ENCODE measurements at places on chromosomes 7 and 10.

DNA sequence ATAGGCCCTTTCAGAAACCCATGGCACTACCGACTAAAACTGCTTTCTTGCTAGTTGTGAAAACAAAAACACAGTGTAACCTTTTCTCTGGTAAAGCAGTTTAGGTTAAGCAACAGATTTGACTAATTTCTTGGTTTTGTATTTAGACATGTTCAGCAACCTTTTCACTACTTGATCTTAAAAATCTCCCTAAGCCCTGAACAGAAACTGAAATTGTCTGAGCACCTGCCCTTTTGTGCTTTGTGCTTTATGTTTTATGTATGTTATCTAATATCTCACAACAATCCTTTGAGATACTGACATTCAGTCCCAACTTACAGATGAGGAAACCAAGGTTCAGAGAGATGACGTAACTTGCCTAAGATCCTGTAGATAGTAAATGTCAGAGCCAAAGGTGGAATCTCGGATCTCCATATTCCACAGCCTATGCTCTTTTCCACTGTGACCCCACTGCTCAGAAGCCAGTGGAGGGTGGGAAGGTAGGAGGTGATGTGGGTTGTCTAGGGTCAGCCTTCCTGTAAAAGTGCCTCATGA lies 146.6 kb downstream of the LCOR start:
- no peak for DNase-seq

GRCh38 chr10:131424836-131425491 lies 113.4 kb upstream of the TCERG1L start:
- DNase-seq, result no peak

DNA sequence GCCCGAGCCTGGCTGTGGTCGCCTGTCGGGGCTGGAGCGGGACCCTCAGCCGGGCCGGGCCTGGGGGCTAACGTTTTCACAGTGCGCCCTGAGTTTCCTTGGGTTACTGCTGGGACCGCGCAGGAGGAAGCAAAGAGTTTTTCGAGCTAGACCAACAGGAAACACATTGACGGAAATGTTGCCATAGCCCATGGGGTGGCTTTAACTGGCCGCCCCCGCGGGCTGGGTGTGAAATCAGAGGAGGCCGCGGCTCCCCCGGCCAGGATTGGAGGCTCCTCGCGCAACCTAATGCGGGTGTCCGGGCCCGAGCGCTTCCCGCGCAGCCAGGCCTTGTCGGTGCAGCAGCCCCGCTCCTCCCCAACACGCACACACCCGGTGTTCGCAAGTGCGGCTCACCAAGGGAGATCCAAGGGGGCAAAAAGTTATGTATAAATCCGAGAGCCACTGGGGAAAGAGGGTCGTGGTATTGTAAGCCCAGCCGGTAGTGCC lies 1.9 kb downstream of the HHEX start:
- DNase-seq, result no peak

GRCh38 chr10:5576780-5577624 lies 52.2 kb downstream of the CALML3 start:
- peak; percentile 44 for DNase-seq

DNA sequence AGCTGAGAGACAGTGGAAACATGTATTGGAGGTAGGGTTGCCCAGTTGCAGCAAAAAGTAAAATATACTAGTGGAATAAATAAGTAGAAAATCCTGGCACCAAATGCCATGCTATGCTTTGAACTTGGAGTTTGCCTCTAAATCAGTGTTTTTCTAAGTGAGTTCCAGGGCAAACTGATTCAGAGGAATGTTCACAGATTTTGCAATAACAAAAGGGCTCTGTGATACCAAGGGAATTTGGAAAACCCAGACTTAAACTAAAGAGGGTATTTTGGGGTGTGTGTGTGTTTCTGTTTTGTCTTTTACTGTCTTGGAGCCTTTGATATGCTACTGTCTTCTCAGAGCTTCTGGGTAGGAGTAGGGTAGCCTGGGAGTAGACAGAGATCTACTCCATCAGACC lies 39.9 kb downstream of the SLC26A4 start:
- DNase-seq, result no peak

GRCh38 chr10:35377050-35377728 lies 40.9 kb downstream of the CCNY start:
- DNase-seq, result no peak

DNA sequence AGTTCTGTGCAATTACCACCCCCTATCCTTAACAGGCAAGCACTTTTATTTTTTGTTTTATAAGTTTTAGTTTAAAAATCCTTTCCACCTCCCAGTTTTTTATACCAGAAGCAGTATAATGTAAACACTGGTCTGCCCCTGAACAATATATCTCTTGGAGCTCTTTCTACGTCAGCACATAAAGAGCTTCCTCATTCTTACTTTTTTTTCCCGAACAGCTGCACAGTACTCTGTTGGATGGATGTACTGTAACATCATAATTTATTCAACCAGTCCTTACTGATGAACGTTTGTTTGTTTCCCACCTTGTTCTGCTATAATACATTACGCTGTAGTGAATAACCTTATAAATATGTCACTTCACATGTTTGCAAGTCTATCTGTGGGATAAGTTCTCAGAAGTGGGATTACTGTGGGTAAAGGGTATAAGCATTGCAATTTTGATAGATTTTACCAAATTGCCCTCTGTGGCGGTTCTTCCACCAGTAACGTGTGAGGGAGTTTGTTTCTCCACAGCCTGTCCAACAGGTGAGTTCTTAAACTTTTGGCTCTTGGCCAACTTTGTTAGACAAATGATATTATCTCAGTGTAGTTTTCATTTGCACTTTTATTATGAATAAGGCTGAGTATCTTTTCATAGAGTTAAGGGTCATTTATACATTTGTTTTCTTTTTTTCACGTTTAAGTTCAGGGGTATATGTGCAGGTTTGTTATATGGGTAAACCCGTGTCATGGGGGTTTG lies 32.8 kb downstream of the ADRA2A start:
- DNase-seq, result no peak
